ENCODE measurements at places on chromosomes 7 and 10. TPM values are rescaled to one million over a fixed set of nuclear protein-coding genes. Genes with fewer than 3 reads are reported as not detected.
A peak's percentile ranks its signal among the peaks of the same experiment; 100 is the strongest.

The CXCL12 gene
- 15.8 TPM for total RNA-seq

GRCh38 chr7:134777908-134778580 lies 1.4 kb upstream of the CALD1 start:
- H3K36me3 ChIP-seq, result peaks cover 3% of the 10 kb centered on the region
- H3K4me1 ChIP-seq, result peaks cover 15% of the 10 kb centered on the region

- peak overlapping the region; percentile 79 for H3K27ac ChIP-seq
- no peak for DNase-seq
- peaks cover 50% of the 10 kb centered on the region for H3K4me1 ChIP-seq
These were observed 558 bp downstream of the ARHGAP22 start for GRCh38 chr10:48604039-48604990.

GRCh38 chr7:27808626-27809025 lies 68.7 kb downstream of the TAX1BP1 start:
- no peak overlapping the region for H3K4me3 ChIP-seq
- no peak overlapping the region for H3K27ac ChIP-seq
- H3K27me3 ChIP-seq, result no peaks in the 10 kb centered on the region
- H3K4me1 ChIP-seq, result peaks cover 5% of the 10 kb centered on the region

- H3K27ac ChIP-seq, result no peak overlapping the region
- H3K27me3 ChIP-seq, result no peaks in the 10 kb centered on the region
- no peak for DNase-seq
- no peaks in the 10 kb centered on the region for H3K36me3 ChIP-seq
- peaks cover 4% of the 10 kb centered on the region for H3K4me1 ChIP-seq
- no peak overlapping the region for H3K4me3 ChIP-seq
These were observed 197.0 kb upstream of the PRSS58 start for GRCh38 chr7:142454862-142455261.

DNA sequence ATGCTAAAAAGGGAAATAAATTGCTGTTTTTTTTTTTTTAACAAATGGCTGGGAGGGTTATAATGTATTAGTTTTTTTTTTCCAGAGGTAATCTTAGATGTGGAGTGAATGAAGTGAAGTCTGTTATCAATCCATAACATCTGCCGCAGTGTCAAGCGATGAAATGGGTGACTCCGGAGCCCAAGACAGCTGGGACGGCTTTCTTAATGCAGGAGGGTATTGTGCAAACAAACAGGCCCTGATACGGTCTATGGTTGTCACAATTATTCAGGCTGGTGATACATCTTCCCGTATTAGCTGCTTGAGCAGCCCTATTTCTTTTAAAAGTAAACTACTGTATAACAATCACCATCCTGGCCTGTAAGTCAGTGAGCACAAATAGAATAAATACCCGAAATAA lies 1231.2 kb downstream of the GATA3 start:
- no peak overlapping the region for H3K4me3 ChIP-seq
- no peak for DNase-seq
- H3K36me3 ChIP-seq, result no peaks in the 10 kb centered on the region
- H3K4me1 ChIP-seq, result no peaks in the 10 kb centered on the region
- H3K27me3 ChIP-seq, result no peaks in the 10 kb centered on the region

DNA sequence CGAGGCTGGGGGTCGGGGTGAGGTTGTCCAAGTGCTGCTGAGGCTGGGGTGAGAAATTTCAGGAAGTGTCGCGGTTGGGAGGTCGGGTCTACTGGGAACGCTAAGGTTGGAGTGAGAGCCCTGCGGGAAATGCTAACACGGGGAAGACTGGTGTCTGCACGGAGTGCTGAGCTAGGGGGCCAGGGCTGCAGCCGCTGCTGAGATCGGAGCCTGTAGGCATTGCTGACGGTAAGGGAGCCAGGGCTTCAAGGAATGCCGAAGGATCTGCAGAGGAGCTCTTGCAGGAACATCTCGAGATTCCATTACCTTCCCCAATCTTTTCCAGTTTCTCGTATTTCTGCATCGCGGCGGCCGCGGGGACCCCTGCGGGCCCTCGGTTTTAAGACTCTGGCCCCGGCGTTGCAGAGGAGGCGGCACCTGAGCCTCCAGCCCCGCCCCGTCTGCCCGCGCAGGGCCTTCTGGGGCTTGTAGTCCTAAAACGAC lies at the start of gene CDK5:
CDK5 (minus strand) TSS at position 392 of the 483 bp plus-strand sequence; CDS start at position 343, 49 bp downstream.
- H3K4me1 ChIP-seq, result peaks cover 36% of the 10 kb centered on the region
- peak within 1 kb of the TSS; percentile 91 for H3K27ac ChIP-seq
- H3K36me3 ChIP-seq, result no peaks in the 10 kb centered on the region
- peak within 1 kb of the TSS; percentile 67 for H3K4me3 ChIP-seq

The TLL2 gene
- total RNA-seq, result under 0.01 TPM

The CALHM1 gene
- not detected for total RNA-seq

DNA sequence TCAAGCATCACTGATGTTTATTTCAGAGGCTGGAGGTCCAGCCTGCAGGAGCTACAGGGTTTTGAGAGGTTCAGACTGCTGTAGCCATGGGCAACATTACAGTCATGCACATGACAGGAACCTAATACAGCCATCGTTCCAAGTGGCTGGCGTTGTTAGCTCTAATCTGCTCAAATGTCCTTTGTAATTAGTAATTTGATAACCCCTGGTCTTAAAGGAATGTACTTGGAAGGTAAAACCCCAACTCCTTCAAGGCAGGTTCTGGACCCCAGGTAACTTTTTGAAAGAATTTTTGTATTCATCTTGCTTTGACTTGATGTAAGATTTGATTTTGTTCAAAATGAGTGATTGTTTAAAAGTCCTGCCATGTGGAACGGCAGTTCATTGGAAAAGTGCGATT lies 34.7 kb upstream of the FOXI2 start:
- no peak overlapping the region for H3K4me3 ChIP-seq
- no peak for DNase-seq
- H3K27ac ChIP-seq, result no peak overlapping the region
- H3K4me1 ChIP-seq, result no peaks in the 10 kb centered on the region
- H3K27me3 ChIP-seq, result no peaks in the 10 kb centered on the region

DNA sequence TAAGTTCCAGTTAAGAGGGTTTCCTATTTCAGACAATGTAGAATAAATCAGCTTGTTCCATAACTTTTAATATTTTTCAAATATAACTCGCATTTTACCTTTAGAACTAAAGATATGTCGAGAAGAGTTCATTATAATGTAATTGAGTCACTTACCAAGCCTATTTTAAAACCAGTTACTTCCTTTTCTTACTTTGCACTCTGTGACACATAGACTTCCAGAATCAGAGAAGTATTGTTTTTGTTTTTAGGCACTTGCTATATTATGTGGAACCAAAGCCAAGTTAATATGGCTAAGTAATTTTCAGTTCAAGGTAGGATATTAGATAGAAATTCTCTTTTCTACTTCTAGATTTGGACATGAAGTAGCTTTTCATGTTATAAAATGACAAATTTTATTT lies 182.7 kb upstream of the PRPS1L1 start:
- H3K4me1 ChIP-seq, result no peaks in the 10 kb centered on the region
- no peaks in the 10 kb centered on the region for H3K36me3 ChIP-seq
- no peaks in the 10 kb centered on the region for H3K27me3 ChIP-seq
- H3K4me3 ChIP-seq, result no peak overlapping the region

DNA sequence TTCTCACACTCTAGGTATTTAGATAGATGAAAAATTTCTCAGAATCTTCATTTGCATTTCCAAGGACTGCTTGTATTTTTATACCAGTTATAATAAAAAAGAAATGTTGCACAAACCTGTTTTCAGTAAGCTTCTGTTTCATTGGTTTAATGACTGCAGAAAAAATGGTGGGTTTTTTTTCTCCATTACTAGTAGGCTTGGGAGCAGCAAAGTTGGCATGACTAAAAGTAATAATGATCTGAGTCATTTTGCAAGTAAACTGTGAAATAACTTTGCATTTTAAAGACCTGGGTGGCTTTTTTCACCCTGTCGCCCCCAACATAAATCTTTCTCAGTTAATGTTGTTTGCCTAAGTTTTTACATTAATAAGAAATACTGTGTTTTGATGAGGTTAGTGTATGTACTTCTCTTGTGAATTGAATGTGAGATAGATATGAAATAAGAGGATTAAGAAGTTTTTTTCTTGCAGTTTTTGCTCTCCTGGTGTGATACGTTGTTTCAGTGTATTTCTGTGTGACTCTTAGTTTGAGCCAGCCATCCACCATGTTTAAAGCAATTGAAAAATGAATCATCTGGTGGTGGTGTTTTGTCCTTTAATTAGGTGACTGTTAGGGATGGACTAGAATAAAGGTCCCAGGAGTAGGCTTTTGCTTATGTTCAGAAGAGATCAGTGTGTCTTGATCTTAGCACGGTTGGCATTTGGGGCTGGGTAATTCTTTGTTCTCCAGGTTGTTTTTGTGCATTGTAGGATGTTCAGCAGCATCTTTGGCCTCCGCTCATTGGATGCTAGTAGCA lies 1.8 kb downstream of the GNAI1 start:
- peak overlapping the region; percentile 98 for H3K4me3 ChIP-seq
- peak overlapping the region; percentile 60 for H3K27ac ChIP-seq
- DNase-seq, result peak; percentile 63
- H3K27me3 ChIP-seq, result no peaks in the 10 kb centered on the region

All from IMR-90 (cell line).